Fibroblast of gingiva (primary cell): ENCODE measurements at places on chromosomes 16 and 17.
A peak's percentile ranks its signal among the peaks of the same experiment; 100 is the strongest.

- no peak for DNase-seq
These were observed 347.2 kb upstream of the MAF start for GRCh38 chr16:79947771-79948170.

DNA sequence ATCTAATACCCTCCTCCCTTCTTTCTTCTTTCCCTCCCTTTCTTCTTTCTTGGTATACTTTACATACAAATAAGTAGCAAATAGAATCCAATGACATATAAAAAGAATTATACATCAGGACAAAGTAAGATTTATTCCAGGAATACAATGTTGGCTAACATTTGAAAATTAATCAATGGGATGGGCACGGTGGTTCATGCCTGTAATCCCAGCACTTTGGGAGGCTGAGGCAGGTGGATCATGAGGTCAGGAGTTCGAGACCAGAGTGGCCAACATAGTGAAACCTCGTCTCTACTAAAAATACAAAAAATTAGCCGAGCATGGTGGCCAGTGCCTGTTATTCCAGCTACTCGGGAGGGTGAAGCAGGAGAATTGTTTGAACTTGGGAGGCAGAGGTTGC lies 72.1 kb downstream of the BCAS3 start:
- DNase-seq = no peak

- DNase-seq = peak; percentile 19
These were observed 6.9 kb downstream of the IFT20 start for GRCh38 chr17:28328325-28328724.

- no peak for DNase-seq
These were observed 28.4 kb downstream of the TEKT5 start for GRCh38 chr16:10666291-10666690.
